ENCODE measurements at places on chromosomes 13 and 19. TPM values are rescaled to one million over a fixed set of nuclear protein-coding genes. Genes with fewer than 3 reads are reported as not detected.
A peak's percentile ranks its signal among the peaks of the same experiment; 100 is the strongest.

GRCh38 chr19:19568802-19569756 lies 31.0 kb downstream of the CILP2 start:
- peaks cover 11% of the 10 kb centered on the region for H3K36me3 ChIP-seq
- H3K27me3 ChIP-seq, result no peaks in the 10 kb centered on the region
- H3K27ac ChIP-seq, result no peak overlapping the region
- no peaks in the 10 kb centered on the region for H3K4me1 ChIP-seq
- no peak for DNase-seq
- H3K4me3 ChIP-seq, result no peak overlapping the region

DNA sequence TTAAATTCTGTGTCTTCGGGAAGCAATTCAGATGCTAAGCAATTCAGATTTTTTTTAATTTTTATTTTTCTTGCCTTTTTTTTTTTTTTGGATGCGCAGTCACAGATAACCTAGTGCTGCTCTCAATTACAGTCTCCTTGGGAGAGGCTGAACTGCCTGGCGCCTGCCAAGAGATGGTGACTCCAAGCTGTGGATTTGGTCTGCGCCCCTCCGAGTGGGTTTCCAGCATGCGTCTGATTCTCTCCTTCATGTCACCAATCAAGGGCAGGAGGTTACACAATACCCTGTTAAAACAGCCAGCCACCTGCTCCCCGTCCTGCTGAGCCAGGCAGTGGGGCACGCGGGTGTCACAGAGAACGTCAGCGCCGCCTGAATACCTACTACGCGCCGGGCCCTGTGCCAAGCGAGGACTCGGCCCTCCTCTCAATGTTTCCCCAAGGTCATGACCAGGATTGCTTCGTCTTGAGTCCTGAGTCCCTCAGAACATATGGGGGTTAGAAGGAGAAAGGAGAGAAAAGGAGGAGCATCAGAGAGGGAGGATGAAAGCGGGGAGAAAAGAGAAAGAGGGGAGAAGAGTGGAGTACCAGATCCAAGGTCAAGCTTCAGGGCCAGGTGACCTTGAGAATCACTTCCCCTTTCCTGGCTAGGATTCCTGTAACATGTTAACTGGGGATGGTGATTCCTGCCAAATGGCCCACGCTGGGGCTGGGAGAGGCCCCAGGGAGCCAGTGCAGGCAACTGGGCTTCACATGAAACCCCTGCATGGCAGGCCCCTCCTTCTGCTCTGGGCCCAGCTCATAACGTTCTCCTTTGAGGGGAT lies 213.6 kb downstream of the URI1 start:
- H3K4me1 ChIP-seq, result no peaks in the 10 kb centered on the region
- H3K4me3 ChIP-seq, result no peak overlapping the region
- H3K27me3 ChIP-seq, result no peaks in the 10 kb centered on the region
- H3K36me3 ChIP-seq, result no peaks in the 10 kb centered on the region

DNA sequence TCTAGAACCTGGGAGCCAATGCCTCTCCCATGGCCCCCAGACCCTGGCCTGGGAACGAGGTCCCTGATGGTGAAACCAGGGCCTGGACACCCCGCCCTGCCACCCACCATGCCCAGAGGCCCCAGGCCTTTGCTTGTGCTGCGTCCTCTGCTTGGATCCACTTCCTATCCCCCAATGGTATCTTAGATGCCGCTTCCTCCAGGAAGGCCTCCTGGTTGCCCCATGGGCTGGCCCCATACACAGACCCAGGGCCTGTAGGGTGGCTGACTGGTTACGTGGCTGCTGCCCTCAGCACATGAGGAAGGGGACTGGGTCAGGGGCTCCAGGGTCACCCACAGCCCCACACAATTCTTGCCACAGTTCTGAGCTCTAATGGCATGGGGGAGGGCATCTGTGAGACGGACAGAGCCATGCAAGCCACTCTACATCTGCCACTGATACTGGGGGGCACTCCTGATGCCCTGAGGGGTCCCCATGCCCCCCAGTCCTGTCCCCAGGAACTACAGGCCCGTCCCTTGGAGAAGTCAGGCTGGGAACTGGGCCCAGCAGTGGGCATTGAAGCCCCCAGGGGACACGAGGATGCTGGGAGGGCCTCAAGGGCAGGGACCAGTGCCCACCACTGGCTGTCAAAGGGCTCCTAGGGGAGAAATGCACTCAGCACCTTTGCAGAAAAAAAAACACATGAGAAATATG lies 5.0 kb downstream of the RPL36 start:
- peaks cover 17% of the 10 kb centered on the region for H3K36me3 ChIP-seq
- no peak for DNase-seq
- H3K4me1 ChIP-seq, result no peaks in the 10 kb centered on the region
- no peak overlapping the region for H3K4me3 ChIP-seq
- no peak overlapping the region for H3K27ac ChIP-seq

- H3K36me3 ChIP-seq, result no peaks in the 10 kb centered on the region
- no peak for DNase-seq
- no peaks in the 10 kb centered on the region for H3K27me3 ChIP-seq
- no peak overlapping the region for H3K27ac ChIP-seq
- H3K4me3 ChIP-seq, result no peak overlapping the region
These were observed 25.5 kb upstream of the ATP12A start for GRCh38 chr13:24654741-24655140.

GRCh38 chr13:37100731-37101130 lies 4.7 kb downstream of the CSNK1A1L start:
- no peaks in the 10 kb centered on the region for H3K36me3 ChIP-seq
- DNase-seq, result no peak
- no peak overlapping the region for H3K27ac ChIP-seq
- H3K4me1 ChIP-seq, result no peaks in the 10 kb centered on the region

The LGALS4 gene
- polyA plus RNA-seq, result 0.39 TPM

- H3K27me3 ChIP-seq, result no peaks in the 10 kb centered on the region
- no peak overlapping the region for H3K4me3 ChIP-seq
- H3K36me3 ChIP-seq, result no peaks in the 10 kb centered on the region
- no peaks in the 10 kb centered on the region for H3K4me1 ChIP-seq
- H3K27ac ChIP-seq, result no peak overlapping the region
These were observed 436.0 kb upstream of the ARGLU1 start for GRCh38 chr13:107003911-107004310.

The GPR12 gene
- polyA plus RNA-seq, result not detected

DNA sequence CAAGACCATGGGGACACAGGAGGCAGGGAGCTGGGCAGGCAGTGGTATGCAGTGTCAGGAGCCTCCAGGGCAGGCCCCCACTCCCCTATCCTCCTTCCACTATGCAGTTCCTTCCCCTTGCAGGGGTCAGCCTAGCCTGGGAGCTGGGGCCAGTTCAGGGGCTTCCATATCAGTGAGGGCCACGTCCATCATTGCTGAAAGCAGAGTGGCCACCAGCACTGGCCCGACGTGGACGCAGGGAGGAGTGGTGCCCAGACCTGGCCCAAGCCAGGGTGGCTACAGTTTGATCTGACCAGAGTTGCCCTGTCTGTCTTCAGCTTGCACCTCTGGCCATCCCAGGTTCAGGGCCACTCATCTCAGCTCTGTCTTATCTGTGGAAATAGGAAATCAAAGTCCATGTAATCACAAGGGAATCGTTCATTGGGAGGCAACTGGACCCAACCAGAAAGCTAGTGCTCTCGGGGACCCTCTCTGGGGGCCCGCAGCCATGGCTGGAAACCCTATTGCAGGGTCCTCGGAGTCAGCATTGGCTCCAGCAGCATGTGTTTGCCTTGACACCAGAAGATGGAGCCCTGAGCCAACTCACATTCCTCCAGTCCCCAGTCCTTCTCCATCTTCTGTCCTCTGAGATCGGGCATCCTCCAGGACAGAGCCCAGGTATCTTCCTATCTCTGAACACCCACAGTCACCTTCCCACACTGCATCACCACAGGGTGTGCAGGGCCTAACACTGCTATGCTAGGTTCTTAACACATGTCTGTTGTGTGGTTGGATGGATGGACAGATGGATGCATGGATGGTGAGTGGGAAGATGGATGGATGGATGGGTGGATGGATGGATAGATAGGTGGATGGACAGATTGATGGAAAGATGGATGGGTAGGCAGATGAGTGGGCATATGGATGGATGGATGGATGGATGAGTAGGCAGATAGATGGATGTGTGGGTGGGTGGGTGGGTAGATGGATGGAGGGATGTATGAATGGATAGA lies 75.7 kb upstream of the KCTD15 start:
- H3K36me3 ChIP-seq, result no peaks in the 10 kb centered on the region
- H3K4me1 ChIP-seq, result no peaks in the 10 kb centered on the region
- no peak overlapping the region for H3K27ac ChIP-seq
- no peak overlapping the region for H3K4me3 ChIP-seq

The TMEM38A gene
- polyA plus RNA-seq, result 3.6 TPM

- H3K36me3 ChIP-seq, result no peaks in the 10 kb centered on the region
- H3K27ac ChIP-seq, result peak overlapping the region; percentile 56
- H3K4me3 ChIP-seq, result no peak overlapping the region
- DNase-seq, result peak; percentile 88
These were observed 2.8 kb downstream of the MAMSTR start for GRCh38 chr19:48716562-48717291.

The ERICH6B gene
- polyA plus RNA-seq, result not detected

The PSG6 gene
- polyA plus RNA-seq, result not detected

GRCh38 chr19:7973883-7974282 lies 30.4 kb upstream of the TIMM44 start:
- H3K27me3 ChIP-seq, result no peaks in the 10 kb centered on the region
- H3K4me3 ChIP-seq, result no peak overlapping the region
- no peak for DNase-seq

The MYADM gene
- polyA plus RNA-seq, result 106 TPM

- no peaks in the 10 kb centered on the region for H3K4me1 ChIP-seq
- H3K27me3 ChIP-seq, result no peaks in the 10 kb centered on the region
- H3K4me3 ChIP-seq, result no peak overlapping the region
- peaks cover 27% of the 10 kb centered on the region for H3K36me3 ChIP-seq
These were observed 52.4 kb downstream of the RBM26 start for GRCh38 chr13:79353693-79354092.

DNA sequence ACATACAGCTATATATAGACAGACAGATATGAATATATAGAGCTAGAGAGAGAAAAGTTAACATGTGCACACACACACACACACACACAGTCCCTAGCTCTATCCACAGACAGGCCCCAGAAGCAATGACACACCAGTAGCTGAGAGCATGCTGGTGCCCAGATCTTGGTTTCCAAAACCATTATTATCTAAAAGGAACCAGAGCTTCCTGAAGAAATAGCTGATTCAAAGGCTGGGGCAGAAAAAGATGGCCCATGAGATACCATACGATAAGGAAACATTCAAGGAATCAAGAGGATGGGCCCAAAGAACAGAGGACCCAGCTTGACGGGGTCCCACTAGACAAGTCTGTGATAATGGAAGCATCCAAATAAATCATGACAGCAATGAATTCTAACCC lies 53.4 kb downstream of the ABCC4 start:
- no peaks in the 10 kb centered on the region for H3K27me3 ChIP-seq
- H3K4me3 ChIP-seq, result no peak overlapping the region
- H3K27ac ChIP-seq, result no peak overlapping the region
- no peaks in the 10 kb centered on the region for H3K4me1 ChIP-seq
- DNase-seq, result no peak

- H3K4me1 ChIP-seq, result peaks cover 19% of the 10 kb centered on the region
- no peak overlapping the region for H3K4me3 ChIP-seq
These were observed 51.8 kb downstream of the MLLT1 start for GRCh38 chr19:6227936-6228325.

DNA sequence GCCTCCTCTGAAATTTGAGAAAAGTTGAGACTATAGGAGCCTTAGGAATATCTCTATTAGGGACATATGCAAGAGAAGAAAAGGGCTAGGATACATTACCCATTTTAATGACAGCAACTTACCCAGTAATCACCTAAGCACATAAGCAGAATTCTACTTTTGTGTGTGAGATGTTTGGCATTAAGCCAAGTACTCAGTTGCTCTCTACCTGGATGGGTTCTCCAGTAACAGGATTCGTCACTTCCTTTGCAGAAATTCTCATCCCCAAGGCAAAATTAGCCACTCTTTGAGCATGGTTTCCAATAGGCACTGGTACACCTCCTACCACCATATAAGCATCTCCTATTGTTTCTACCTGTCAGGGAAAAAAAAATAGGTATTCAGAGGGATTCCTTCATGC lies 95.1 kb downstream of the C13orf42 start:
- H3K4me1 ChIP-seq, result no peaks in the 10 kb centered on the region
- DNase-seq, result no peak
- H3K4me3 ChIP-seq, result no peak overlapping the region
- no peaks in the 10 kb centered on the region for H3K27me3 ChIP-seq
- H3K36me3 ChIP-seq, result no peaks in the 10 kb centered on the region
